ENCODE measurements at places on chromosomes 2 and 18. TPM values are rescaled to one million over a fixed set of nuclear protein-coding genes. Genes with fewer than 3 reads are reported as not detected.

DNA sequence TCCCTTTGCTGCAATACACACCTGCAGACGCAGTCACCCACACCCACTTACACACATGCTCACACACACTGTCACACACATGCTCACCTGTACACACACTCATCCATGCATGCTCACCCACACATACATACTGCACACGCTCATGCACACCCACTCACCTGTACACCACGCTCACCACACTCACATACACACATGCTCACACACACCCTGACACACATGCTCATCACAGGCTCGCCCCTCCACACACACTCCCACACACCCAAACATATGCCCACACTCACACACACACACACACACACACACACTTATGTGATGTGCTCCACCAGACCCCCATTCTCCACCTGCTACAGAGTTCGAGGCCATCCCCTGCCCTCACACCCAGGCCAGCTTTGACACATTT is 22.8 kb upstream of the CREG2 start:
- no peak overlapping the region for H3K27ac ChIP-seq
- H3K36me3 ChIP-seq = peaks cover 5% of the 10 kb centered on the region
- H3K4me3 ChIP-seq = no peak overlapping the region

DNA sequence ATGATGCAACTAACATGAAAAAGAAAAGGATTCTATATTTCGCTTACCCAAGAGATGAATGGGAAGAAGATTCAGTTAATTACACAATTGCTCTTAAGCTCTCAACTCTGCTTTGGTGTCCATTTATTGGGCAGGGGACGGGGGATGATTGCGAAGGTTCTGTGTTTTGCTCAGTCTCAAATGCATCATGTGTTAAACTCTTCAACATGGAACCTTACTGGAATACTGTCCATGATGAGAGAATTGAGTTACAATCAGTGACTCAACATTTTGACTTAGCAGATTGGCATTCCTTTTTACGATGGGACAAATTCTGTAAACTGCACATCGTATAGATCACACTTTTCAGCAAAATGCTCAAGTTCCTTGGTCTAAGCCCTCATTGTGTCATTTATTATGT is 135.6 kb downstream of the RBMS1 start:
- H3K27ac ChIP-seq = no peak overlapping the region
- no peak for DNase-seq
- peaks cover 42% of the 10 kb centered on the region for H3K4me1 ChIP-seq
- no peak overlapping the region for H3K4me3 ChIP-seq
- H3K36me3 ChIP-seq = peaks cover 9% of the 10 kb centered on the region

GRCh38 chr18:23307567-23308295 is 145.4 kb upstream of the RIOK3 start:
- no peak overlapping the region for H3K27ac ChIP-seq
- H3K4me1 ChIP-seq = peaks cover 12% of the 10 kb centered on the region
- no peak overlapping the region for H3K4me3 ChIP-seq

DNA sequence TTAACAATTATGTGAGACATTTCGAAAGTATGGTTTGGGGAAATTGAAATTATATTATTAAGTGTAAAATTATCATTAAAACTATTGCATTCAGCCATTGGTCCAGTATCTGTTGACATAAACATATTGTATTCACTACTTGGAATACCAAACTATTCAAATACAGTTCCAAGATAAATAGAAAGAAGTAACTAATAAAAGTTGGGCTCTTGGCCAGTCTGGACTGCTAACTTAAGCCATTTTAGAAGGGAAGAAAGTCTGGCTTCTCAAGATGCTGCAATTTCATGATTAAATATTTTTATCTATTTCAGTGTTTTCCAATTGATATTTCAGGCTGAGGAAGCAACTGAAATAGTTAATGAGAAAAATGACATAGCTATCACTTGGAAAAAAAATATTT is 109.8 kb upstream of the CHRNA1 start:
- H3K4me3 ChIP-seq = no peak overlapping the region
- H3K27ac ChIP-seq = no peak overlapping the region
- H3K4me1 ChIP-seq = peaks cover 40% of the 10 kb centered on the region
- H3K27me3 ChIP-seq = no peaks in the 10 kb centered on the region

- DNase-seq = no peak
- H3K4me1 ChIP-seq = peaks cover 40% of the 10 kb centered on the region
- H3K36me3 ChIP-seq = peaks cover 8% of the 10 kb centered on the region
- peak overlapping the region; percentile 98 for H3K27ac ChIP-seq
These were observed 48.1 kb downstream of the TSN start for GRCh38 chr2:121803503-121803902.

- H3K4me3 ChIP-seq = no peak overlapping the region
- H3K27me3 ChIP-seq = no peaks in the 10 kb centered on the region
- H3K27ac ChIP-seq = no peak overlapping the region
- no peak for DNase-seq
These were observed 92.9 kb upstream of the CYP1B1 start for GRCh38 chr2:38168710-38169480.

DNA sequence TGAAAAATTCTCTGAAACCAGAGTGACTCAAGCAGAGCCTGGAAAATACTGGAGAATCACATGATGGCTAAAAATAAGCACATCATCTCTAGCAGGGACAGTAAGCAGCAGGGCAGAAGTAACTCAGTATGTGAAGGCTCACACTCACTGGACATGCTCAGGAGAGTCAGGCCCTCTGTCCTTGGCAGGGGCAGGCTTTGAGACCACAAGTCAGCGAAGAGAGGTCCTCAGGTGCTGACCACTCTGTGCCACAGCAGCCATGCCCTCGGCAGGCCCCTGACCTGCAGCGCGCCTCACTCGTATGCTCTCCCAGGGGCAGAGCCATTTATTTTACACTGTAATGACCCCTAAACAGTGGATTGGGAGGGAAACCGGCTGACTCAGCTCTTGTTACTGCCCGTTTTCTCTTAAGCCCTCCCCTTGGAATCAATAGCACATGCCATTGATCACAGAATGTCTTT is 76.8 kb downstream of the MAPRE2 start:
- DNase-seq = no peak
- H3K27ac ChIP-seq = peak overlapping the region; percentile 13
- H3K4me3 ChIP-seq = no peak overlapping the region
- peaks cover 23% of the 10 kb centered on the region for H3K4me1 ChIP-seq
- no peaks in the 10 kb centered on the region for H3K36me3 ChIP-seq

DNA sequence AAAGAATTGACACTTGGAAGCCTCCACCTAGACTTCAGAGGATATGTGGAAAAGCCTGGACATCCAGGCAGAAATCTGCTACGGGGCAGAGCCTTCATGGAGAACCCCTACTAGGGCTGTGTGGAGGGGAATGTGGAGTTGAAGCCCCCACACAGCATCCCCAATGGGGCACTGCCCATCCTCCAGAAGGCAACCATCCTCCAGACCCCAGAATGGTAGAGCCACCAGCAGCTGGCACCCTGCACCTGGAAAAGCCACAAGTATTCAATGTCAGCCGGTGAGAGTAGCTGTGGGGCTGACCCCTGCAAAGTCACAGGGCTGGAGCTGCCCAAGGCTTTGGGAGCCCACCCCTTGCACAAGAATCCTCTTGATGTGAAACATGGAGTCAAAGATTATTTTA is 53.6 kb upstream of the SNTG2 start:
- H3K27me3 ChIP-seq = peaks cover 18% of the 10 kb centered on the region
- no peak for DNase-seq
- no peak overlapping the region for H3K27ac ChIP-seq
- peaks cover 41% of the 10 kb centered on the region for H3K36me3 ChIP-seq
- peaks cover 18% of the 10 kb centered on the region for H3K4me1 ChIP-seq

GRCh38 chr2:109721135-109721534 is 73.0 kb upstream of the RGPD5 start:
- H3K4me3 ChIP-seq = no peak overlapping the region
- peaks cover 5% of the 10 kb centered on the region for H3K4me1 ChIP-seq
- DNase-seq = no peak
- no peaks in the 10 kb centered on the region for H3K27me3 ChIP-seq
- peaks cover 7% of the 10 kb centered on the region for H3K36me3 ChIP-seq

DNA sequence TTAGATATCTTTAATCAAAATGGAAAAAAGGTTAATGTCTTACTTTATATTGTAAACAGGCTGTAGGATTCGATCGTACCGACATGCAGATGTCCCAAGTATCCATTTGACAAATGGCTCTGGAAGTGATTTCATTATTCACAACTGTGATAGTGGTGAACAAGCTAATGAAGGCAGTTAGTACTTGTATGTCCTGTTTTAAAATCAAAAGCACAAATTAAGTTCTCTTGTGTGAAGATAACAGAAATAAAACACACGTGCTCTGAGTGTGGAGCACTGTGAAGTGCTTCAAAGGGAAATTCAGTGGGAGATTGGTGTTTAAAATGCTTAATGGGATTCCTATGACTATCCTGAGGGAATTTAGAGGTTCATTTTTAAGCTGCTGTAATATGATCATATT is 8.6 kb upstream of the LRP1B start:
- H3K4me3 ChIP-seq = no peak overlapping the region
- peaks cover 4% of the 10 kb centered on the region for H3K4me1 ChIP-seq
- no peaks in the 10 kb centered on the region for H3K27me3 ChIP-seq
- DNase-seq = no peak
- H3K36me3 ChIP-seq = no peaks in the 10 kb centered on the region

DNA sequence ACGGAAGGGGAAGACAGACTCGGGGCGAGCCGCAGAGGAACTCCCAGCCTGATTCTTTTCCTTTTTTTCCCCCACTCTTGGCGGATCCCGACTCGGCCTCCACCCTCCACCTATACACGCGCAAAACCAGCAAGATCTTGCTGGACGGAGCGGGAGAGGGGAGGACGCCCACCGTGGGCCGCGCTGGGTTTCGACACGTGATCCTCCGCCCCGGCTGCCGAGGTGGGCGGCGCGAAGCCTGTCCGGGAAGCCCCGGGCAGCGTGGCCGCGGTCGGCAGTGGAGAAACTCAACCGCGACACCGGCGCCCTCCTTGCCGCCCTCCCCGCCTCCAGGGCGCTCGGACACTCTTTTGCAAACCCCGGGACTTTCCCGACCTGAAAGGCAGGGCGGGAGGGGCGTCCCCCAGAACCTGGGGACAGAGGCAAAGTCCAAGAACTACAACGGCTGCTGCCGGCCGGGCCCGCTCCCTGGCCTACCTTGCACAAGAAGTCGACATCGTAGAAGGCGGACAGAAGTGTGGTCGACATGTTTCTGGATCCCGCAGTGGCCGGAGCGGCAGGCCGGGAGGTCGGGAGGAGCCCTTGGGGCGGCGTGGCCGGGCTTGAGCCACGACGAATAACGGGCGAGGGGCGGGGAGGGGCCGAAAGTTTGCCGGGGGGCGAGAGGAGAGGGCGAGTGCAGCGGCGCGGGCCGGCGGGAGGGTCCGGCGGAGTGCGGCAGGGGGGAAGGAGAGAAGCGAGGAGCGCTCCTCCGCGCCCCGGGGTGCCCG is 433 bp downstream of the ZFP36L2 start:
- H3K27ac ChIP-seq = peak overlapping the region; percentile 57
- peaks cover 15% of the 10 kb centered on the region for H3K36me3 ChIP-seq
- no peak for DNase-seq

GRCh38 chr2:20595439-20596192 is 55.3 kb downstream of the HS1BP3 start:
- H3K4me3 ChIP-seq = no peak overlapping the region
- no peaks in the 10 kb centered on the region for H3K27me3 ChIP-seq
- no peaks in the 10 kb centered on the region for H3K36me3 ChIP-seq
- peak overlapping the region; percentile 79 for H3K27ac ChIP-seq
- H3K4me1 ChIP-seq = peaks cover 18% of the 10 kb centered on the region

DNA sequence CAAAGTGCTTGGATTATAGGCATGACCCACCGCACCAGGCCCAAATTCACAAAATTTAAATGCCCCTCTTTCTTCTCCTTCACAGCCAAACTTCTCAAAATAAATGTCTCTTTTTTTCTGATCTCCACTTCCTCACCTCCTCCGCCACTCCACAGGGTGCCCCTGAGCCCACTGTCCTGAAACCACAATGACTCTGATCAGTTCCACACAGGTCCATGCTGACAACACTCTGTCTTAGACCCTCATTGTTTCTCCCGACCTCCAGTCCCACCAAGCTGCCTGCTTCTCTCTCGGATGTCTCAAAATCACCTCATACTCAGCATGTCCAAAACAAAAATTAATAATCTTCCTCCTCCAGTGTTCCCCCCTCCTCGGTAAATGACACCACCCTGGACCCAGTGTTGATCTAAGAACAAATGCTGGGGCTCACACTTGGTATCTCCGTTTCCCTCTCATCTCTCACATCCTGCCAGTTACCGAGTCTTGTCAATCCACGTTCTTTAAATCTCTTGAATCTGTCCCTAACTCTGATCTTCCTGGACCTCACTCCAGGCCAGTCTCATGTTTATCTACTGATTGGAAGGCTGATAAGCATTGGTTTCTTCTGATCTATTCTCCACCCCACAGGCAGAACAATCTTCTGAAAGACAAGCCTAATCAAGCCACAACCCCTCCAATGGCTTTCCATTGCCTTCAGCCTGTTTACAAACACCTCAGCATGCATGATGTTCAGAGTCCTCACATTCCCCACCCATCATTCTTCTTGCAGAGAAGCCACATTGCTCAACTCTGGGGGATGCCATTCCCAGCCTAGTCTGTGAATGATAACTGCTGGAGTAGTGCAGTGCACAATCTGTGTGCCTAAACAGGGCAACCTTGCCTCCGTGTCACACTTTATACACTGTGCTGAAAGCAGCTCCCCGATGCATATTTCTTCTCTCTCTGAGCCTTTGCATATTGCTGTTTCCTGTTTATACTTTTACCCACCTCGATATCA is 12.4 kb upstream of the ANKRD44 start:
- no peak overlapping the region for H3K27ac ChIP-seq
- H3K4me1 ChIP-seq = no peaks in the 10 kb centered on the region
- DNase-seq = no peak
- H3K36me3 ChIP-seq = no peaks in the 10 kb centered on the region
- H3K27me3 ChIP-seq = no peaks in the 10 kb centered on the region

DNA sequence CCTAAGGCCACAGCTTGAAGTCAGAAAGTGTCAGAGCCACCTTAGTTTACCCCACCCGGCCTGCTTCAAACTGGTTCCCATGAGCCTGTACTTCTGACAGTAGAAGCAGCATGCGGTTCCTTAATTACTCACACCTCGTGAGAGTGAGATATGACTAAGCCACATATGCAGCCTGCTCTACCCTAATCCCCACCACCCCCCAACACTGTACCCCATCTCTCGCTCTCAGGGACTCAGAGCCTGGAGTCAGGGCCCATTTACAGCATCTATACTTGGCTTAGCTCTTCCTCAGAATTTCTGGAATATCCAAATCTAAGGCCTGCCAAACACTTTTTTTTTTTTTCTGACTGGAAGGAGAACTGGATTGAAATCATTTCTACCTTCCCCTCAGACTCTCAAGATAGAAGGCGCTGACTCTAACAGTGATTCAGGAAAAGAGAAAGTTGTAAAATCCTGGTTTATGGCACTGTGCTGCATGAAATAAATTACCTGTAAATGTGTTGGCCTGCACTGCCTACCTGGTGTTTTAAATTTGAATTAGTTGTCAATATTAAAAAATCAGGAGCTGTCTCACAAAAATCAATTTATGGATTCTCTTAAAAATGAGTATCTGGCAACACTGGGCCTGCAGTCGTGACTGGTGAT is 360.0 kb downstream of the RND3 start:
- no peaks in the 10 kb centered on the region for H3K27me3 ChIP-seq
- H3K4me3 ChIP-seq = no peak overlapping the region
- H3K4me1 ChIP-seq = peaks cover 25% of the 10 kb centered on the region
- no peak overlapping the region for H3K27ac ChIP-seq
- peaks cover 8% of the 10 kb centered on the region for H3K36me3 ChIP-seq

Gene CCDC102B
- total RNA-seq = 3.1 TPM

Gene VAMP5
- 6.3 TPM for total RNA-seq

Gene ABCG8
- 0.25 TPM for total RNA-seq

Gene NT5C1B
- not detected for total RNA-seq

Gene GALR1
- 0.07 TPM for total RNA-seq

Gene COL4A3
- 1.1 TPM for total RNA-seq

Gene PDE11A
- total RNA-seq = 0.53 TPM

All from WTC11 (cell line).